ENCODE measurements at places on chromosomes 13 and 19.

- no peak for DNase-seq
Observed at GRCh38 chr19:33819880-33820781, 23.5 kb downstream of the KCTD15 start.

- no peak for DNase-seq
Observed at GRCh38 chr13:112762690-112763080, 72.8 kb downstream of the ATP11A start.

GRCh38 chr19:3966051-3967017 is 4.6 kb downstream of the DAPK3 start:
- DNase-seq = no peak

- no peak for DNase-seq
Observed at GRCh38 chr19:13611596-13611995, 105.3 kb upstream of the CACNA1A start.

- no peak for DNase-seq
Observed at GRCh38 chr19:14370169-14370939, 10.9 kb upstream of the ADGRE5 start.

DNA sequence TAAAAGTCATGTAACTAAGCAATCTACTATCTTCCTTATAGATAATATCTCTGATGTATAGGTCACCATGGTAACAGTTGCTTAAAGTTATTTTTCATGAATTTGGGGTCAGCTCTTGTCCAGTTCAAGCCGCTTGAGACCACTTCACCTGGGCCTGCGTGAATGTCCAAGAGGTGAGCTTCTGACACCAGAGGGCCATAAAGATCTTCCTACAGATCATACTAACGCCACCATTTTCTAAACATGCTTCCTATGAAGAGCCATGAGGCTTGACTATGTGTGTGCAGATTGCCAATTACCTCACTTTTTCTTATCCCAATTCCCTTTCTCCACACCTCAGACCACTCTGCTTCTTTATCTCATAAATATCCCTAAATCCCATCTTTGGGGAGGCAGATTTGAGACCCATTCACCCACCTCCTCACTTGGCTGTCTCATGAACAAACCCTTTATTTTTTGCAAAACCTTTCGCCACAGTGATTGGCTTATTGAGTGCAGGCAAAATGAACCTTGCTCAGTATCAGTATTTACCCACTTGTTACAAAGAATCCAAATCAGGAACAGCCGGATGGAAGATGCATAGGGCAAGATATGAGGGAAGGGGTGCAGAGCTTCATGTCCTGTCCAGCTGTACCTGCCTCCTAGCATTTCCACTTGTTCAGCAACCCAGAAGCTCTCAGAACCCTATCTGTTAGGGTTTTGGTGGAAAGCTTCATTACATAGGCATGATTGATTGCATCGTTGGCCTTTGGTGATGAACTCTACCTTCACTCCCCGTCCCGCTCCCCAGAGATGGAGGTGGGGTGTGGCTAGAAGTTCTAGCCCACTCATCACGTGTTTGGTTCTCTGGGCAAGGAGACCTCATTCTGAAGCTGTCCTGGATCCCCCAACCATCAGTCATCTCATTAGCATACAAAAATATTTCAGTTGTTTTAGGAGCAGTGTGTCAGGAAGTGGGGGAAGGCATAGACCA is 34.2 kb downstream of the FAM187B start:
- no peak for DNase-seq

DNA sequence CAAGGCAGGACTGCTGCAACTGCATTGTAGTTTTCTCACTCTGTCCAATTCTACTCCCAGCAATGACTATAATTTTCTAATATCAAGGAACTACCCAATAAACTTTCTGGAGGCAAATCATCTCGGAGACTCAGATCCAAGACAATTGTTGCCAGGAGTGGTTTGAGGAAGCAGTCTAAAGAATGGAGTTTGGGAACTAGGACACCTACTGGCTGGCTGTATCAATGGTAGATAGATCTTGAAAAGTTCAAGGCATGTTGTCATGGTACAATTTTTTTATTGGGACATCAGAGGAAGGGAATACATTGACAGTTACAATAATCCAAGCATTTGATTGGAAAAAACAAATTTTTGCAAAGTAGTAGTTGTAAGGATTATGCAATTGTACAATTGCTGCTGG is 648.3 kb upstream of the SLITRK6 start:
- DNase-seq = no peak

GRCh38 chr13:27920677-27921420 is 1.0 kb downstream of the PDX1 start:
- DNase-seq = no peak

DNA sequence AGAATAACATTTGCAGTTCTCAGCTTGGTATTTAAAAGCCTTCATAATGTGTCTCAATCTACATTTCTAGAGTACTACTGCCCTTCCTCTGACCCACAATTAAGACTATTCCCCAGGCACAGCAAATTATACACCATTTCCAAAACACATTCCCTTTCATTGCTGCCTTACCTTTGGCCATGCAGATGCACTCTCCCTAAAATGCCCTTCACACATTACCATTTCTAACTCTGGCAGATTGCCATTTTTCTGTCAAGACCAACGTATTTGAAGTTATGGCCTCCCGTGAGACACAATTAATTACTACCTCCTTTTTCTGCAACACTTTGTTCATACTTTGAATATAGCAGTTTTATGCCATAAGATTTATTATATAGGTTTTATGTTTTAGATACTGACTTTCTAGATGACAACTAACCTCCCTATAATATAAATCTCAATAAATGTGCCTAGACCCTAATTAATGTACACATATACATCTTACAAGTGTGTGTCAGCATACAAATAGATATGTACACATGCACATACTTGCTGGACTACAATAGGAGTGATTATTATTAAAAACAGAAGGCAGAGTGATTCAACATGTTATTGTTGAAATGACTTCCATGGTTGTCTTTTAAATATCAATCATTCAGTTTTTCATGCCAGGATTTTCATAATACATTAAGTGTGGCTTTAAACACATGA is 2902.5 kb downstream of the PCDH9 start:
- no peak for DNase-seq

DNA sequence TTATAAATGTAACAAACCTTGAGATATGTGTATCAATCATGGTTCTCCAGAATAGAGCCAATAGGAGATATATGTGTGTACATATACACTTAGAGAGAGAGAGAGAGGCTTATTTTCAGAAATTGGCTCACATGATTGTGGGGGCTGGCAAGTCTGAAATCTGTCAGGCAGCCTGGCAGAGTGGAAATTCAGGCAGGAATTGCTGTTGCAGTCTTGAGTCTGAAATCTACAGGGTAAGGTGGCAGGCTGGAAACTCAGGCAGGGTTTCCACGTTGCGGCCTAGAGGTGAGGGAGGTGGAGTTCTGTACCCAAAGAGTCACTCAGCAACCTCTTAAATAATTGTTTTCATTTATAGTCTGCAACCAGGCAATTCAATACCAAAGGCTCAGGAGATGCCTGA is 218.4 kb downstream of the B3GLCT start:
- no peak for DNase-seq

DNA sequence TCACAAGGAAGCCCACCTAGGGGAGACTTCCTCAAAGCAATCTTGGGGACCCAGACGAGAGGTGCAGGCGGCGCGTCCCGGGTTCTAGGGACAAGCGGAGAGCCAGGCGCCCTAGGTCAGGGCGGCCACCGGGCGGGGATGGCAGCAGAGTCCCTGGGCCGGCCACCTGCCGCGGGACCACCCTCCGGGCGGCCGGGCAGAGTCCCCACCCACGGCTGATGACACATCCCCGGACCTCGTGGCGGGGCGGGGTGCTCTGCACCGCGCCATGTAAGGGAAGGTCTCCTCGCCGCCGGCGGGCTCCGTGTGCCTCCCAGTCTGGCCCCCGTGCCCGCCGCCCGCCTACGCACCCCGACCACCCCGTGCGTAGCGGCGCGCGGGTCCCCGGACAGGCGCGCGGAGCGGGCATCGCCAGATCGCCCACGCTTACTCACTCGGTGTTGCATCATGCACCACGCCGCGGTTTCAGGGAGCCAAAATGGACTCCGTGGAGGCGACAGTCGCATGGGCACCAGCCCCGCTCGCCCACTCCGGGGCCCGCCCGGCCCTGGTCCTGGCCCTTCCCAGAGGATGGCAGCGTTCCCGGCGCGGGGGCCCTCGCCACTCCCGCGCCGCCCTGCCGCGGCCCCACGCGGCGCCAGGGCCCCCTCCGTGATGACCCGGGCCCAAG is 643 bp downstream of the SLC7A1 start:
- no peak for DNase-seq

- DNase-seq = no peak
Observed at GRCh38 chr19:15666883-15667282, 6.0 kb upstream of the CYP4F12 start.

DNA sequence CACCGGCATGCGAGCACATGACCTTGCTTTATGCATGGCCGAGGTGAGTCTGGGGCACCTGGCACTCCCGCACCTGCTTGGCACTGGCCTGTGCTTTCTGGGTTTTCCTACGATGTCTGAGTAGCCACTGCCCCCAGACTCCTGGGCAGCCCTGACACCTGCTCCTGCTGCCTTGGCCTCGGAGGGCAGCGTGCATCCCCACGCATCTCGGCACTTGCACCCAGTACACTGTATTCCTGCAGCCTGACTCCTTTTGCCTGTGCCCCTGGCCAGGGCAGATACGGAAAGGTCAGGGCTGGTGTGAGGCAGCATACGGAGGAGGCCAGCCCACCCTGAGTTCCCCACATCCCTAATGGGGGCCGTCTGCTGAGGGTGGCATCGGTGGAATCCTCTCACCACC is 340.6 kb downstream of the TEX29 start:
- no peak for DNase-seq

- DNase-seq = no peak
Observed at GRCh38 chr19:2815191-2815614, 4.5 kb upstream of the ZNF554 start.

- no peak for DNase-seq
Observed at GRCh38 chr13:38693641-38694040, 6.8 kb downstream of the FREM2 start.

- no peak for DNase-seq
Observed at GRCh38 chr13:113485545-113485944, 5.0 kb downstream of the DCUN1D2 start.

DNA sequence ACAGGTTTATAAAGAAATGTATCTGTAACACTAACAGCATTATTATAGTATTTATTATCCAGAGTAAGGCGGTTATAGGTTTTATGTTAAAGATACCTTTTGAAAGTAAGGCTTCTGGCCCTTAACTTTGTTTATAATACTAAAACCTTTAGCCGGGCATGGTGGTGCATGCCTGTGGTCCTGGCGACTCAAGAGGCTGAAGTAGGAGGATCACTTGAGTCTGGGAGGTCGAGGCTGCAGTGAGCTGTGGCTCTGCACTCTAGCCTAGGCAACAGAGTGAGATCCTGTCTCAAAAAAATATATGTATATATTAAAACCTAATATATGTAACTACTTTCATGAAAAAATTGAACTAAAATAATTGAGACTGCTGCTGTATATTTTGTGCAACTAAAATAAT is 98.7 kb upstream of the KLF5 start:
- no peak for DNase-seq

GRCh38 chr13:29922281-29922821 is 71.9 kb upstream of the UBL3 start:
- no peak for DNase-seq

Measured in thymus (tissue), 14 donors.